ENCODE measurements at places on chromosomes 1 and 21.

GRCh38 chr1:32014199-32014947 lies 705 bp downstream of the KHDRBS1 start:
- peak; percentile 12 for DNase-seq

DNA sequence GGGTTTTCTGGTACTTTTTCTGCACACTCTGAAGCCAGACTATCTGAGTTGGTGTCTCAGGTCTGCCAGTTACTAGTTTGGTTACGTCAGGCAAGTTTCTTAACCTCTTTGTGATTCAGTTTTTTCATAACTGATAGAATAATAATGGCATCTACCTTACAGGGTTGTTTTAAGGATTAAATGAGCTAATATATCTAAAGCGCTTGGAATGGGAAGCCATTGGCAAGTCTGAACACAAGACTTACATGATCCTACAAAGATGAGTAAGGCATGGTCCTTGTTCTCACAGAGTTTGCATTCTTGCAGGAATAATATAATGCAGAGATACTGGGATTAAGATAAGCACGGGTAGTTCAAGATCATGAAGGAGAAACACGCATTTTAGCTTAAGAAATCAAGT lies 9.2 kb upstream of the DENND2D start:
- no peak for DNase-seq

GRCh38 chr1:30384286-30385245 lies 338.8 kb downstream of the MATN1 start:
- no peak for DNase-seq

DNA sequence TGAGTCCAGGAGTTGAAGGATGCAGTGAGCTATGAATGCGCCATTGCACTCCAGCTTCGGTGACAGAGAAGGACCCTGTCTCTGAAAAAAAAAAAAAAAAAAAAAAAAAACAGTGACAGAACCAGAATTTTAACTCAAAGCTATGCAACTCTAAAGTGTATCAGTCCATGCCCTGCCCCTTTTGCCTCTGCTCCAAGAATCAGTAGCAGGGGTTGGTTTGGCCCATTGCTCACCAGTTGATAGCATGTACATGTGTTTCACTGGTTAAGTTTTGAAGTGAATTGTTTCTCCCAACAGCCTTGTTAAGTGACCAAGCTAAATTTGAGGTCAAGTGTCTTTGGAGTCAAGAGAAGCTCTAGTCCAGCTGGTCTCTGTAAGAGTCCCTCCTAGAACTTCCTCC lies 245.9 kb downstream of the PLPP3 start:
- no peak for DNase-seq

GRCh38 chr1:24199291-24199900 lies 12.3 kb upstream of the IFNLR1 start:
- peak; percentile 60 for DNase-seq

DNA sequence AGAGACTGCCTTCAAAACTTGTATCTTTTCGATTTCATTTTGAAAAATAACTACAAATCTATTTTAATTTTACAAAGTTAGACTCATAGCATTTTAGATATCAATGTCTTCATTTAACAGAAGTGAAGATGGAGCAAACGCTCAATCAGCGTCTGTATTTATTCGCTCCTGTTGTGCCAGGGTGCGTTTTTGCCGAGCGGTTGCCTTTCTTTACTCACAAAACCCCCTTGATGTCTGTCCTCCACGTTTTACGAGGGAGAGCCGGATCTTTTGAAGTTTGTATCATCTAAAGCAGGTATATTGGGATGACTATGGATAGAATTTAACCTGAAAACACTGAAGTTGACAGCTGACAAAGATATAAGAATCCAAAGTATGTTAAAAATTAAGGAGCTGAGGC lies 44.6 kb downstream of the MRPL39 start:
- no peak for DNase-seq

- DNase-seq = no peak
Measured at GRCh38 chr21:35376406-35377135, 327.5 kb upstream of the RUNX1 start.

- DNase-seq = no peak
Measured at GRCh38 chr1:2495026-2495425, 18.9 kb downstream of the PLCH2 start.

DNA sequence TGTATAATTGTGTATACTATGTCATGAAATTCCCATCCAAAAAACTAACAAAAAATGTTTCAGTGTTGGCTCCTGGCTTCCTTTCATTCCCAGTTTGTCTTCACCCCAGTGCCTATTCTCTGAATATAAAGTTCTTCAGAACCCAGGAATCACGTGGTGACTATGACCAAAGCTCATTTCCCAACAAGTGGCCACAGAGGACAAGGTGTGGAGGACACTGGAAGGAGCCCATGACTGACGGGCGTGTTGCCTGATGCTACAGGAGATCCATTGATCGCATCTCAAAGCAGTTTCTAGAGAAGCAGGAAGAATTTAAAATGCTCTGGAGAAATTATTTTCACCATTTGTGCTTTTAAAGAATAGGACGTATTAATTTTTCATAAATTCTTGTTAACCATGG lies 7.4 kb upstream of the GREM2 start:
- no peak for DNase-seq

DNA sequence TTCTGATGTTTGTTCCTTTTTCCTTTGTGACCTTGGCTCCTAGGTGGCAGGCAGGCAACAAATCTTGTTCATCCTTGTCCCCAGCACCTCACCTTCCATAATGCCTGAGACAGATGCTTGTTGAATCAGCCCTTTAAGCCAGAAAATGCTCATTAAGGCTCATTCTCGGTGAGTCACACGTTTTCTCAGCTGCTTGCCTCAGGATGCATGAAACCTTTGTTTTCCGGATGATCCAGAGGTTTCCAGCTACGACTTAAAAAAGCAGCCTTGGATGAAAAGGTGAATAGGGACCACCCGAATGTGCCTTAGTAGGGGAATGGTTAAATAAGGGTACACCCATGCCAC lies 4.6 kb upstream of the ATP13A2 start:
- no peak for DNase-seq

- no peak for DNase-seq
Measured at GRCh38 chr1:248751142-248751541, 4.4 kb downstream of the LYPD8 start.

DNA sequence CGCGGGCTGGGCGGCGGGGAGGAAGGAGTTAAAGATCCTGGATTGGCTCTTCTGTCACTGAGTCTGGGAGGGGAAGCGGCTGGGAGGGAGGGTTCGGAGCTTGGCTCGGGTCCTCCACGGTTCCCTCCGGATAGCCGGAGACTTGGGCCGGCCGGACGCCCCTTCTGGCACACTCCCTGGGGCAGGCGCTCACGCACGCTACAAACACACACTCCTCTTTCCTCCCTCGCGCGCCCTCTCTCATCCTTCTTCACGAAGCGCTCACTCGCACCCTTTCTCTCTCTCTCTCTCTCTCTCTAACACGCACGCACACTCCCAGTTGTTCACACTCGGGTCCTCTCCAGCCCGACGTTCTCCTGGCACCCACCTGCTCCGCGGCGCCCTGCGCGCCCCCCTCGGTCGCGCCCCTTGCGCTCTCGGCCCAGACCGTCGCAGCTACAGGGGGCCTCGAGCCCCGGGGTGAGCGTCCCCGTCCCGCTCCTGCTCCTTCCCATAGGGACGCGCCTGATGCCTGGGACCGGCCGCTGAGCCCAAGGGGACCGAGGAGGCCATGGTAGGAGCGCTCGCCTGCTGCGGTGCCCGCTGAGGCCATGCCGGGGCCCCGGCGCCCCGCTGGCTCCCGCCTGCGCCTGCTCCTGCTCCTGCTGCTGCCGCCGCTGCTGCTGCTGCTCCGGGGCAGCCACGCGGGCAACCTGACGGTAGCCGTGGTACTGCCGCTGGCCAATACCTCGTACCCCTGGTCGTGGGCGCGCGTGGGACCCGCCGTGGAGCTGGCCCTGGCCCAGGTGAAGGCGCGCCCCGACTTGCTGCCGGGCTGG lies at the start of gene NPR1:
TSS of gene NPR1 (plus strand) at position 170 of the 818 bp plus-strand sequence. CDS start at position 591, 421 bp downstream.
- no peak for DNase-seq

- DNase-seq = no peak
Measured at GRCh38 chr1:232925421-232926220, 24.8 kb upstream of the NTPCR start.

DNA sequence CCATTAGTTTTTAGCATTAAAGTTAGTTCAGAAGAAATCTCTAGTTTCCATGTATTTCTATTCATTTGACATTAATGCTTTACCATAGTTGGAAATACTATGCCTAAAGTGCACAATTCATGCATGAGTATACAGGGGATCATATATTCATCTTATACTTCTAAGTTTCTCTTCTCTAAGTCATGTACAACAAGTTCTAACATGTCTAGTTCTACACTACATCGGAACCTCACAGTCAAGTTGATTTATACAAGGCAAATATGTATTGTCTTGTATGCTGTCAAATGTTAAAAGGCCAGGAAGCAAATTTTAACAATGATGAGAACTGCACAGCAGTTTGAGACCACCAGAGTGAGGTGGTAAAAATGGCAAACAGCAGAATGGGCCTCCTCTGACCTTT lies 22.9 kb upstream of the MOB3C start:
- DNase-seq = no peak

DNA sequence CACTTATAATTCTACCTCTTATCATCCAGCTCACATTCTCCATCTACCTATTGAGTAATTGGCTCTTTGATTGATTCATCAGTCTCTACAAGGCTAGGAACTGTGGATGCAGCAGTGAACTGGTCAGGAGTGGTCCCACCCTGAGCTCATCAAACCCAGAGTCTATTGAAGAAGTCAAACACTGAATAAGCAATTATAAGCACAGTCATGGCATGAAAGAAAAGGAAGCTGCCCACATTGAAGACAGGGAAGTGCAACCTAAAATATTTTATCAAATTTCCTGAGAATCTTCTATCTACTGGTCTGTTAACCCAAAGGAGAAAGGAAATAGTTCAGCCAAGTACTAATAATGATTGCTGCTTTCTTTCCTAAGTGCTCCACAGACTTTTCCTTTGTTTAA lies 35.7 kb downstream of the ACP6 start:
- DNase-seq = no peak

DNA sequence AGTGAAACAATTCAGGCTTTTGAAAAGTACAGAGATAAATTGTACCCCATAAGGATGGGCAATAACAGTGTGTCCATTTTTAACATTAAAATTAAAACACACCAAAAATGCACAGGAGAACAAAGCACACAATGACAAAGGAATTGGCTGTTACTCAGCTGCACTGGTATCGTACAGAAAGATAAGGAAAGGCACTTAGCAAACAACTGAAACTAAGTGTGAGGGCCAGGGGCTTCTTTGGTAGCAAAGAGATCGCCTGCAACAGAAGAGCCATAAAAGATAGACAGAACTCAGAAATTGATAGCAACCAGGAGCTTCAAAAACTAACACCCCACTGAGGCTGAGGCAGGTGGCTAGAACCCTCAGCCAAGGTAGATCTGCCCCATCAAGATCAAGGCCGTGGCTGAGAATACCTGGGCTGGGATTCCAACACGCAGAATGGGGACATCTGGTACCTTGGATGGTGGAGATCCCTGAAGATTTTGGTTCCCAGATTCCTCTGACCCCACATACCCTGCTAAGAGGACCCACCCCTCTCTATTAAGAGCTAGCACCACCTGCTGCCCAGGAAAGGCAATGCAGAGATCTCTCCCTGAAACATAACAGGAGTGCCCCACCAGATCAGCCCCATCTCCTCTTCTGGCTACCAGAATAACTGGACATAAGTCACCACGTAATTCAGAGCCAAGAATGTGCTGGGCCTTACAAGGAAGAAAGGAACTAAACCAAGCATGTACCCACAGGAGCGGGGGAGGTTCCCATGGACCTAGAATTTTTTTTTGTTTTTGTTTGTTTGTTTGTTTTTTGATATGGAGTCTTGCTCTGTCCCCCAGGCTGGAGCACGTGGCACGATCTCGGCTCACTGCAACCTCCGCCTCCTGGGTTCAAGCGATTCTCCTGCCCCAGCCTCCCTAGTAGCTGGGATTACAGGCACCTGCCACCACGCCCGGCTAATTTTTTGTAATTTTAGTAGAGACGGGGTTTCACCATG lies 16.2 kb downstream of the PLEKHO1 start:
- no peak for DNase-seq

DNA sequence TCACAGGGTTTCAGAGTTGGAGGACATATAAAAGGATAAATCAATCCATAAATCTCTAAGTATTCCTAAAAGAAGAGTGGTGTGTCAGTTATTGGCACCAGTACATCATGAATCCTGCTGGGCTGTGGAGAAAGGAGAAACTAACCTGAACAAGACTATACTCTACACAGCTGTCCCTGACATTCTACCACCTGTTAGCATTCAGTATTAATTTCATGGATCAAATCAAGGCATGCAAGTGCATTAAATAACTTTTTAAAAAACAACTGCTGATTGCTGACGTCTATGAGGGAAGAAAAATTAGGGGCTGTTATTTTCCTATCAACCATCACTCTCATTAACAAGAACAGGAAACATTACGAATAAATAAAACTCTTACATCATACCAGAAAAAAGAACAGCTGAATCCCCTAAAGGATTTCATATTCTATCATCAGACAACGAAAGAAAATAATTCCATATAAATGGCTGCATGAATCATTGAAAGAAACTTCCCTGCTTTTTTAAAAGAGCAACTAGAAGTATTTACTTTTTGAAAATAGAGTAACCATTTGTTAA lies 121.7 kb downstream of the ATF6 start:
- DNase-seq = no peak

- DNase-seq = no peak
Measured at GRCh38 chr1:18109756-18110597, 2.4 kb downstream of the IGSF21 start.

DNA sequence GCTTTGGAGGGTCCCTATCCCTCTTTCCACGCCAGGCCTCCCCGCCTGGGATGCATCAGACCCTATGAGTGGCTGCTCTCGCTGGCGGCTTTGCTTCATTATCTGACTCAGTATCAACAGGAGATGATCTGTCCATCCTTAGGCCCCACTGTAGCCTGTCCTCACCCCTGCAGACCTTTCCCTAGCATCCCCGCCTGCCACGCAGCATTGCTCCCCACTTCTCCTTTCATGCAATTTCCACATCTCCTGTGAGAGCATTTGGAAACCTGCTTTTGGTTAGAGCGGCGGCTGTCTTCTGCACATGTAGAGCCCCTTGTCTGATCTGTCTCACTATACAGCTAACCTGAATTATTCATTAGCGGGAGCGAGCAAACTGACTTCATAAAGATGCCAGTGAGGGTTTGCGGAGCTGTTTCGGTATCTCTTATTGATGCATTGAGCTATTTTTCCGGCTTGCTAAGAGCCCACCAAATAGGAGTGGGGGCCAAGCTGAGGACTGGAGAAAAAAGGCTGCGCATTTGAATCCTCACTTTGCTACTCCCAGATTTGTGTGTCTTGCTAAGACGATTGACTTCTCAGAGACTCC lies 40.0 kb upstream of the ATP2B4 start:
- no peak for DNase-seq

DNA sequence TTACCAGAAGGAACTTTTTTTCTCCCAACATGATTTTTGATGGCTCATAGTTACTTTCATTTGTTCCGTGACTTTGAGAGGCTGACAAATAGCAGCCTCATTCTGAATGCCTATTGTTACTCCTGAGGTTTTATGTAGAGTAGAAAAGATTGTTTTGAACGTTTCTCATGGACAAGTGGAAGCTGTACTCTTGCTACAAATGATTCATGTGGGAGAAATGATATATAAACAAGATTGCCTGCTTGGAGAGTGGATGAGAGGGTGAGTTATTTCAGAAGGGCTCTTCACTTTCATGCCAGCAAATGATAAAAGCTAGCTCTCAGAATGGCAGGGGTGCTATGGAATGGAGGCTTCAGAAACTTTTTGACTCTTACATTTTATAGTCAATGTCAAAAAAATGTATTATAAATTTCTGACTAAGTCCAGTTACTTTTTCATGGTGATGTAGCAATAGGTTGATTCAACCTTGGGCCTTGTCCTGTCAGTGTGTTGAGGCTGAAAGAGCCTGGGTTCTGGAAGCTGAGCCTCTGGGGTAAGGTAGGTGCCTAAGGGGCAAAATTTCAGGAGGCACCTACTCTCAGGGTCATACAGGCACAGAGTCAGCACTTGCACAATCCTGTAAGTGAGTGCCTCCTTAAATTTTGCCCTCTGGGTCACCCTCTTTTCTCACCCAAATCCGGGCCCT lies 19.4 kb downstream of the JUN start:
- DNase-seq = no peak

Data from LoVo (cell line).